GM19239 (cell line): ENCODE measurements at places on chromosomes 3 and 15.

DNA sequence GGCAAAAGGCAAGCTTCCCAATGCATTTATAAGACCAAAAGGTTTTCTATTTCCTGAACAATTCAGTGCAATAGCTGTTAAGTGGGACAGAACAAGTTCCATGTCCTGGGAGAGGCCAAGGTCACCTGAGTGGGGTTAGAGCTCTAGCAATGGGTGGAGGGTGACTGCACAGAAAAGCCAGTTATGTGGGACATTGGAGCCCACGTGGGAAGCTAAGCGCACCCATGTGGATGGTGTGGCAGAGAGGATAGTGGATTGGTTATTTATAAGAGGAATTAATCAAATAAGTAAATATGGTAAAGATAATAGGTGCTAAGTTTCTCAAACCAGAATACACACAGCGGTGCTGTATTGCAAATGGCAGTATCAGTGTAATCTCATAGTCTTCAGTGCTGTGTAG, 6.3 kb downstream of the NSMCE3 start:
- no peak for DNase-seq

DNA sequence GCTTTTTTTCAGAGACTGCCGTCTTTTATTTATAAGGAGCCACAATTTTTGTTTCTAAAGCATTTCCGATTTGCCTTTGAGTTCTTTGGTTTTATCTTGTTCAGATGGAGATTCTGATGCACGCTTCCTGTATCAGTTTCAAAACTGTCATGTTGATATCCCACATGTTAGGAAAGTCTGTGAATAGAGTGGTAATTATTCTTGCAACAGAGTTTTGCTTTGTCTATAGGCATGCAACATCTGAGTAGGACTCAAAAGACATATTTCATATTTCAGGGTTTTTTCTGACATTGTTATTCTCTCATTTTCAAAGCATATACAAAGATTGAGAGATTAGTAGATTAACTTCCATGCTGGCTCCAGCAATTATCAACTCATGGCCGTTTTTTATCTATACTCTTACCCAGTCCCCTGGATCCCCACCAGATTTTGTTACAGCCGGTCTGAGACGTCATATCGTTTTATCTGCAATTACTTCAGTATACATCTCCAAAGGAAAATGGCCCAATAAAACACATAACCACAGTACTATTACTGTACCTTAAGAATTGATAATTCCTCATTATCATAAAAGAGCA, 22.4 kb downstream of the PAQR5 start:
- DNase-seq, result no peak

DNA sequence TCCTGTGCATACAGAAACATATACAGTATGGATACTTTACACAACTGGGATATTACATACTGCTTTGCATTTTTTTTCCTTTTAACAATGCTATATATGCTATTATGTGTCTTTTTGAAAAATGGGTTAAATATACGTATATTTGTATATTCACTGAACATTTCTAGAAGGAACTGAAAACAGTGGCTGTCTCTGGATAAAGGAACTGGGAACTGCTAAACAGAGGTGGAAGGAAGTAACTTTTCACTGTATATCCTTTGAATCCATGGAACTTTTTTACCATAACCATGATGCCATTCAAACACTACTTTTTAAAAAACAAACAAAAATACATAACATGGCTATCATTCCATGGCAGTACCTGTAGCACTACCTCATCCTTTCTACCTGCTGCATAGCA, 1.8 kb downstream of the MTFMT start:
- DNase-seq, result no peak

DNA sequence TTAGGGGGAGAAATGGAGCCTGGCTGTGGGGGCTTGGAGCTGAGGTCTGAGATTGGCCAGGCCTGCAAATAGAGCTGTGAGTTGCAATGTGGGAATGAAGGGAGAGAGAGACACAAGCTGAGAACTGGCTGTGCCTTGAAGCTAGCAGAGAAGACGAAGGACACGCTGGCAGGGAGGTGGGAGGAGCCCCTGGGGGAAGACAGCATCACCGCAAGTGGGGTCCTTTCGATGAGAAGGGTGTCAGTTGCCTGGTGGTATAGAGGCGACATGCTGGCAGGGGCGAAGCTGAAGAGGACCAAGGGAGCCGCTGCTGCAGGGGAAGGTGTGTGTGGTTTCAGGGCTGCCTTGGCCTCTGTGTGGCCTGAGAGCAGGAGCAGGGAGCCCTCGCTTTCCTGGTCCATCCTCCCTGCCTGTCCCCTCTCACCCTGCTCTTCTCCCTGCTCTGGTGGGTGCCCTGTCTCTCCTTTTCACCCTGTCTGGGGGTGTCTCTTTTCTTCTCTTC, 5.5 kb downstream of the RHCG start:
- DNase-seq, result no peak

DNA sequence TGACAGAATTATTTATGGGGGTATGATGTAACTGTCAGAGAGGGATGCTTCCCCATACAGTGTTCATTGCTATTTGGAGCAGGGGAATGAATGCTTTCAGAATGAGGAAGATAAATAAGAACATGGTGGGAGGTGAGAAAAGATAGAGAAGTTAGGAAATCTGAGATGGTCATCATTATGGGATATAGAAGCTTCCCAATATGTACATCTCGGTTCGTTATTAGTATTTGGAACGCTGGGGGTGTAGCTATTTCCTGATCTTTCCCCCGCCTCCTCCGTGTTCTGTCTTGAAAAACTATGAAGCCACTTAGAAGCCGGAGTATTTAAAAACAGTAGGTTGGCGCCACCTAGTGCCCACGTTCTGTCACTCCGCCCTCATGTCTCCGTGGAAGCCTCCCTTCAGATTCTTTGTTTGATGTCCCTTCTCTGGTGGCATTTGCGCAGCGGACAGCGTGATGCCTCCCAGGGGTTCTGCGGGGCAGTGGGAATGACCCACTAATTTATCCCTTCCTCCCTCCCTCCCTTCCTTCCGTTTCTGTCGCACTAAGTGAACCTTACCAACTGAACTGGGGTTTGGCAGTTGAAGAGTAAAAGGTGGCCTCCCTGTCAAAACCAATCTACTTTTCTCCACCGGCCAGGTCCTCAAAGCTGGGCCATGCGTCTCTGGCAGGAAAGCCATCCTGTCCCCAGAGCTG, 184.5 kb downstream of the FEZF2 start:
- peak; percentile 62 for DNase-seq

DNA sequence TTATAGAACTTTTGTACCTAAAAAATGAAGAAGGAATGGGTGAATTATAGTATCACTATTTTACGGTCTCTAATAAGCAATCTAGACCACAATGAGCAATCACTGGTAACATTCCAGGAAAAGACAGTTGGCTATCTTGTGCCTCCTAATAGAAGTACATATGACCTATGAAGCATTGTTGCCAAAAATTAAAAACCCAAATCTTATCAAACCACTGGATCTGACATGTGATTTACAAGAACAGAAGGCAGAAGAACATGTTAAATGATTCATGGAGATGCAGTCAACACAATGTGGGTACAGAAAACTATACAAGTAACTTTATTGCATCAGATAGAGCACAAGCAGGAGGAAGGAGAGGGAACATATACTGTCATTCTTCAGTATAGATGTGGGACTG, 14.5 kb upstream of the HYKK start:
- no peak for DNase-seq

- no peak for DNase-seq
Measured at GRCh38 chr15:74442604-74443003, 8.8 kb upstream of the SEMA7A start.

DNA sequence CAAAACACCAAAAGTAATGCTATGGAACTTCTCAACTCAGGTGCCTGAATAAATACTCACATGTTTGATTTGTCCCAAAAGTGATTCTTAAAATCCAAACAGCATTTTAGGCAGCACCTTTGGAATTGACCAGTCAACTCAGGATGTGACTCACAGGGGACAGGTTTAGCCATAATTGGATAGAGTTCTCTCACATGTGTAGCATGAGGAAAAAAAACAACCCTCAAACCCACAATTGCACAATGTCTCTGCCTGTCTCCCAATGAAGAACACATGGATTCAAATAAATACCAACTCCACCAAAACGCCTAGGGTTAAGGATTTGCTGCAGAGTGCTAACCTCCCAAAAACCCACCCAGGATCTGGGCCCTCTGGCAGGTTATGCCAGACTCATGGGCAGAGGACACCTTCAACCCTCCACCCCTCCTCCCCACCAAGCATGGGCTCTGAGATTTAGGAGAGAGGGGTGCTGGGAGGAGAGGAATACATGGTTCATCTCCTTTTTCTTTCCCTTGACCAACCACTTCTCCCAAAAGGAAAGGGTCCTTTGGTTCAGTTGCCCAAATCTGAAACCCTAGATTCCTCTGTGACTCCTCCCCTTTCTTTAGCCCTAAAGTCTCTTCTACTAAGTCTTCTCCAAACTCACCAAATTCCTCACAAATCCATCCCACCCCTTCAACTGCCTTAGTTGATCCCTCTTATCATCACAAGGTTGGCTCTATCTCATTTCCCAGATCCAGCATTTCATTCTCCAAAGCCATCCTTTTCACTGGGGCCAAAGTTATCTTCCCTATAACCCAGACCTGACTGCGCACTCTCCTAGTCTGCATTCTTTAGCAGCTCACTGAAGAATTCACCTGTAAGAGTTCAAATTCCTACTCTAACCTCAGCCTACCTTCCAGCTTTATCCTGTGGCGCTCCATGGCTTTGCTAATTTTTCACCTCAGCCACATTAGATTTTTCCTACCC, 7.7 kb downstream of the RYK start:
- DNase-seq, result no peak

GRCh38 chr15:54282228-54282836, 304.1 kb downstream of the UNC13C start:
- no peak for DNase-seq

DNA sequence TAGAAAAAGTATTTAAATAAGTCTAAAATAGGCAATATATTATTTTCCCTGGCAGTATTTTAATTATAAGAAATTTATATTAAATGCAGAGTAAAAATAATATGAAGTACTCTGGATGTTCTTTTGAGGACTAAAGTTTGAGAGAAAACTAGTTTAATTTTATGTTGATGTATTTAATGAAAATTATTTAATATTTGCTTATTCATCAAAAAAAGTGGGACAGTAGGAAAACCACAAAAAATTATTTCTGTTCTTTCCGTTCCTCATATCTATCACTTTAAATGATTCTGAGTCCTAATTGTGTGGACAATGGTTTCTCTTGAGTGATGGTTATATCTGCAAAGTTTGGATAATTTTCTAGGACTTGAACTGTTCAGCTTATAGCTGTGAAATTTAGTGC, 147.2 kb upstream of the TNIK start:
- DNase-seq, result no peak
